Kidney (tissue), 22 donors: ENCODE measurements at places on chromosomes 3 and 15. TPM values are rescaled to one million over a fixed set of nuclear protein-coding genes. Genes with fewer than 3 reads are reported as not detected.

The ADGRG7 gene
- not detected for total RNA-seq

GRCh38 chr3:23646184-23646920 lies 159.4 kb upstream of the UBE2E1 start:
- no peak for DNase-seq

DNA sequence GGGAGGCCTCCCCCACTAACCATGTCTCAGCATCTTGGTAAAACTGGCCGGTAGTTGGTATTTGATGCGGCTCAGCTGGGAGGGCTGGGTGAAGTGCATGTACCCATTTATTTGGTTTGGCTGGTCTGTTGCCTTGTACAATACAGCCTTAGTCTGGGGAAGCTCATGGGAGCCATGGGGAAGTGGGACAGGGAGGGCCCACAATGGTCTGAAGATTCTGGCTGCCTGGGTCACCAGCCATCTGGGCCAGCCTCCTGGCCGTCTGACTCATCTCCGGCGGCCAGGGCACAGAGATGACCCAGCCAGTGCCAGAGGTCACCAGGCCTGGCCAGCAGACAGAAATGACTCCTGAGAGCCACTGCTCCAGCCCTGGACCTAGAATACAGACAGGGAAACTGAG lies 51.6 kb upstream of the SMAD6 start:
- DNase-seq, result no peak

The GOLGA8M gene
- 4.9 TPM for total RNA-seq

DNA sequence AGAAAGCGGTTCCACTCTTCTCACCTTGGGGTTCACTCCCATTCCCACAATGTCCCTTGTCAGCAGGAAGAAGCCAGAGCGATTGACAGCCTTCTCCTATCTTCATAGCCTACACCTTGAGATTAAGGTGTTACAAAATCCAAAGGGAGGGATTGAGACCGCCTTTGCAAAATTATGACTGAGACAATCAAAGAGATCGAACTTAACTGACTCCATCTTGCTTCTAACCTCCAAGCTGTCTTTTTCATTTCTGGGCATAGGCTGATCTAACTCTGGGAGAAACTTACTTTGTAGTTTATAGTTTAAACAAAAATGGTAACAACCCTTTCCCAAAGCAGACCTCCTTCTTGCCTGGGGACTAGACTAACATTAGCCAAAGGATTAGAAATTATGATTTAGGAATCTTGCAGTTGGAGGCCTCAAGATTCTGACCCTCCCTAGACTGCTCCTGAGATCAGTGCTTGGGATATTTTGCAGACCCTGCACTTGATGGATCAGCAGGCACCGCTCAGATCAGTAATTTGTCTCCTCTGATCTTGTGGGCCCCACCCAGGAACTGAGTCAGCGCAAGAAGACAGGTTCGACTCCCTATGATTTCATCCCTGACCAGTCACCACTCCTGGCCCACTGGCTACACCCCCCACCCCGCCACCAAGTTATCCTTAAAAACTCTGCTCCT lies 40.0 kb downstream of the PAQR5 start:
- no peak for DNase-seq

The PLSCR5 gene
- total RNA-seq, result not detected

- DNase-seq, result no peak
These were observed 59.0 kb downstream of the PRKAR2A start for GRCh38 chr3:48788544-48789162.

- DNase-seq, result no peak
These were observed 1.5 kb downstream of the NTRK3 start for GRCh38 chr15:88255087-88255483.

GRCh38 chr15:89504166-89504565 lies 7.8 kb upstream of the RHCG start:
- DNase-seq, result no peak

The ZNF774 gene
- total RNA-seq, result 3.1 TPM

DNA sequence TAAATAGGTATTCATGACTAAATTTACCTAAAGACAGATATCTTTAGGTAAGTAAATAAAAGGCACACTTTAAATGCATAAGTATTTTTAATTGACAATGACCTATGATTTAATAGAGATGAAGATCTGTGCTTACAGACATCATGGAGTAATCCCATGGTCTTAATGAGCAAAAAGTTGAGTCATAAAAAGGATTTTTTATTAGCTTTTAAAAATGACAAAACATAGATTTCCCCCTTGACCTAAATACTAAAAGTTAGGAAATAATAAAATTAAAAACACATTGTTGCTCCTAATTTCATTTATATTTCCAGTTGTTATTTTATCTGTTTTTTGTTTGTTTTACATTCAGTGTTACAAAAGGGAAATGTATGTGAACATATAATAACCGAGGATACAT lies 1005.7 kb downstream of the ROBO1 start:
- no peak for DNase-seq
